ENCODE measurements at places on chromosomes 2 and 18. TPM values are rescaled to one million over a fixed set of nuclear protein-coding genes. Genes with fewer than 3 reads are reported as not detected.

DNA sequence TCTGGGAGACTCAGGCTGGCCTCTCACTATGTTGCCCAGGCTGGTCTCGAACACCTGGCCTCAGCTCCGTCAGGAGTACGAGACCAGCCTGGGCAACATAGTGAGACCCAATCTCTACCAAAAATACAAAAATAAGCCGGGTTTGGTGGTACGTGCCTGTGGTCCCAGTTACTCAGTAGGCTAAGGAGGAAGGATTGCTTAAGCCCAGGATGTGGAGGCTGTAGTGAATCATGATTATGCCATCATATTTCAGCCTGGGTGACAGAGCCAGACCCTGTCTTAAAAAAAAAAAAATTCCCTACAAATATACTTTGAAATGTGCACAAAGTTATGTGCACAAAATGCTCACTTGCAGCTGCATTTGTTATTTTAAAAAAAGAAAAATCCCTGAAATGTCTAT is 26.3 kb upstream of the AGAP1 start:
- no peak for DNase-seq

DNA sequence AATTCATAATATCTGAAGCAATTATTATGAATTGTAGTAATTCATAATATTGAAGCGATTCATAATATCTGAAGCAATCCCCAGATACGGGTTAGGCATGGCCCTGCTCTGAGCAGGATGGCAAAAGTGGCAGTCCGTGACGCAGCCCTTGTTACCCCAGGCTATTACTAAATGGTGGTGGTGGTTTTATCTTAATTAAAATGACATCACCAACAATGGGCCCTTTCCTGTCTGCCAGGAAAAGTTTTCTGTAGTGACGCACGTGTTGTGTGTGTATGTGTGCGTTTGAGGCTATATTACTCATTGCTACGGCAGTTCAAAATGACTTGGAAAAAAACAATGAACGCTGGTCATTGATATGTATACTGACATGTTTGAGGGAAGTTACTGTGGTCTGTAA is 10.6 kb upstream of the MOCOS start:
- DNase-seq = no peak

GRCh38 chr2:71849607-71850305 is 297.9 kb downstream of the CYP26B1 start:
- DNase-seq = no peak

- no peak for DNase-seq
Observed at GRCh38 chr2:62412347-62412742, 93.7 kb downstream of the TMEM17 start.

DNA sequence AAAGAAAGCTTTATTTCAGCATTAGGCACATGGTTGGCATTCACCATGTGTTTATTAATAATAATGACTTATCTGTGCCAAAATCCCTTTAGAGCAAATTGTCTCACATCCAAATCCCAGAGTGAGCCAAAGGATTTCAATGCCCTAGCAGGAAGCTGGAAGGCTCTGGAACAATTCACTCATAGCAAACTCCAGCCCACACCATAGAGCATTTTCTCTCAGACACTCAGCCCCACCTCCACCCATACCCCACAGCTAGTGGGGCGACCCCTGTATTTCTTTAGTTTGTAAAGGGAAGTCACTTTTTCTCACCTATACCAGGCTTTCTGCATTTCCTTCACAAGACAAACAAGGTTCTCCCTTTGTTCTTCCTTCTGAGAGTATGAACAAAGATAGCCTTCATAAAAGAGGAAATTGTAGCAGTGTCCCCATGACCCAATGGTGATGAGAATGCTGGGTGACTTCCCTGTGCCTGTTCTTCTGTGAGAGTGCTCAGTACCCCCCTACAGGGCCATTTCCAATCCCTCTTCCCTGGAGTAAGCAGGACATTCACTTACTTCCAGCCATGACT is 100.1 kb upstream of the APCDD1 start:
- DNase-seq = no peak

DNA sequence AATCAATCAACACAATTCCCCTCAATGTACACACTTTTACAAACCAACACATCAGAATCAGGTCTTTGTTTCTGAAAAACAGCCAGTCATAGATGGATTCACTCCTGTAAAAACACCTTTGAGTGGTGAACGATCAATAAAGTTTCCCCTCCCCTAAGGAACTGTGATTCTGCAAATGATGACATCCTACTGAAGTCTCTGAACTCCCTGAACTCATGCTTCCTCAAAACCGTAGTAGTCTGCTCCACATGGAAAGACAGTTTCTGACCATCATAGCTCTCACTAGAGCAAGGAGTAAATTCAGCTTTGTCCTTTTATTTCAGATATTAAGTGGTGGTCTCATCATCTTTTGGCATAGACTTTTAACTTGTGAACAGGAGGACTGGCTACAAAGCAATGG is 43.5 kb upstream of the ACTR3 start:
- DNase-seq = no peak

GRCh38 chr18:63067939-63068338 is 251.6 kb downstream of the BCL2 start:
- no peak for DNase-seq

GRCh38 chr2:11754700-11755015 is 8.2 kb downstream of the LPIN1 start:
- DNase-seq = no peak

- DNase-seq = peak; percentile 61
Observed at GRCh38 chr2:70089220-70089982, 2.1 kb downstream of the PCBP1 start.

GRCh38 chr2:202426751-202427150 is 50.6 kb downstream of the BMPR2 start:
- no peak for DNase-seq

DNA sequence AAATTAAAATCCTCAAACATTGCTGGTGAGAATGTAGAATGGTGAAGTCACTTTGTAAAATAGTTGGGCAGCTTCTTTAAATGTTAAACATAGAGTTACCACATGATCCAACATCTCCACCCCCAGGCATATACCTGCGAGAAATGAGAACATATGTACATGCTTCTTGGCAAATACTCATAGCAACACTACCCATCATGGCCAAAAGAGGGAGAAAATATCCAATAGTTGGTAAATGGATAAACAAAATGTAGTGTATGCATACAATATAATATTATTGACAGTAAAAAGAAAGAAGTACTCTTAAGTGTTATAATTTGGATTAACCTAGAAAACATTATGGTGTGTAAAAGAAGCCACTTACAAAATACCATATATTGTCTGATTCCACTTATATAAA is 185.9 kb downstream of the CDH7 start:
- no peak for DNase-seq

DNA sequence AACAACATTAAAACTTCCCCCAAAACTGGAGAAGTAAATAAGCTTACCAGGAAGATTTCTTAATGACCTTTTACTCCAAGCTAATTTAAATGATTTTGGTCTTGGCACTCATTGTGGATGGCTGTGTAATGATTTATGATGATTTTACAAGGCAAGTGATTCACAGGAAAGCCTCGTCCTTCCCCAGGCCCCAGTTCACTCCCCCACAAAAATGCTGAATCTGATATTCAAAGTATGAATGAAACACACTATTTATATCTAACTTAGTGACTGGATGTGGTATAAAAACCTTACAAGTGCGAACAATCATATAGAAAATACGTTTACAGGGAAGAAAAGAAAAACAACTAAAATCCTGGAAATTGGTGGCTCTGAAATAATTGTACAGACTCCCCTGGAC is 49.8 kb downstream of the ZNF516 start:
- no peak for DNase-seq

GRCh38 chr2:197138506-197138905 is 172.1 kb downstream of the ANKRD44 start:
- no peak for DNase-seq

DNA sequence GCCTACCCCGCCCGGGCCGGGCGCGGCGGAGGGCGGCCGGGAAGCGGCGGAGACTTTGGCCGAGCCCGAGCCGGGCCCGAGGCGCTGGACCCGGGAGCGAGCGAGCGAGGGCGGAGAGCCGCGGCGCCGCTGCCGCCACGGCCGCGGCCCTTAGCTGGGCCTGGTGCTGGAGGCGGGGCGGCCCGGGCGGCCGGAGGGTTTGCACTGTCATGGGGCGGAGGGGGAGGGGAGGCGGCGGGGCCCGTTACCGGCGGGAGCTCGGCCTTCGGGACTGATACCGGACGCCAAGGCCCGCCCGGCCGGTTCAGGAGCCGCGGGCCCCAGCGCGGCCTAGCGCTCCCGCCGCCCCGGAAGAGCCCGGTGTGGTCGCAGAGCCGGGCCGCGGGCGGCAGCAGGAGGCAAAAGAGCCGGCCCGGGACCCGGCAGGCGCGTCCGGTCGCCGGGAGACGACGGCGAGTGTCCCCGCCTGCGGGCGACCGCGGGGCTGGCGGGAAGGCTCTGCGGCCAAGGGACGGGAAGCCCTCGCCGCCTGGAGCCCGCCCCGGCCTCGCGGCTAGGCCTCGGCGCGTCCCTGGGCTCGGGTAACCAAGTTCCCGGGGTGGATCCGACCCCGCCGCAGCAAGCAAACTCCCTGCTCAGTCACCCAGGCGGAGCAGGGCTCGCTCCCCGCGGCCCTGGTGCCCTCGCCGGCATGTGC is 697 bp downstream of the KCMF1 start:
- DNase-seq = no peak

- no peak for DNase-seq
Observed at GRCh38 chr2:231781798-231782726, 980 bp upstream of the PDE6D start.

DNA sequence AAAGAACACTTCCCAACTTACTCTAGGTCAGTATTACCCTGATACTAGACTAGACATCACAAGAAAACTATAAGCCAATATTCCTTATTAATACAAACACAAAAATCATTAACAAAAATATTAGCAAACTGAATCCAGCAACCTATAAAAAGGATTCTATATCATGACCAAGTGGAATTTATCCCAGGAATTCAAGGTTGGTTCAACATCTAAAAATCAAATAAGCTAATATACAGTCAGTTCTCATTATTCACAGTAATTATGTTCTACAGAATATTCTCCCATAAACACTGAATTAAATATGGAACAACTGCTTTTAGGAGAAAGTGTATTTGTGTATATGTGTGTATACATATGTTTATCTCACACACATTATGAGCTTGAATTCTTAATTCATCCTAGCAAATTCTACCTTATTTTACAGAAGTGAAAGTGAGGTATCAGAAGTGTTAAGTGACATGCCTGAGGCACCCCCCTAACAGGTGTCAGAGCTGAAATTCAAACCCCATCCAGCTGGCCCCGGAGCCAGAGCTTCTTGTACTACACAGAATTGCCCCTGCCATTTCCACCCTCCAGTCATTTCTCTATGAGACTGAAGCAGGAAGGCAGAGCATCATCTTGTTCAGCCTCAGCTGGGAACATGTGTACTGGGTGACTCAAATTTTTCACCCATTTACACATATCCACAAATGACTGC is 77.8 kb downstream of the MALT1 start:
- no peak for DNase-seq

DNA sequence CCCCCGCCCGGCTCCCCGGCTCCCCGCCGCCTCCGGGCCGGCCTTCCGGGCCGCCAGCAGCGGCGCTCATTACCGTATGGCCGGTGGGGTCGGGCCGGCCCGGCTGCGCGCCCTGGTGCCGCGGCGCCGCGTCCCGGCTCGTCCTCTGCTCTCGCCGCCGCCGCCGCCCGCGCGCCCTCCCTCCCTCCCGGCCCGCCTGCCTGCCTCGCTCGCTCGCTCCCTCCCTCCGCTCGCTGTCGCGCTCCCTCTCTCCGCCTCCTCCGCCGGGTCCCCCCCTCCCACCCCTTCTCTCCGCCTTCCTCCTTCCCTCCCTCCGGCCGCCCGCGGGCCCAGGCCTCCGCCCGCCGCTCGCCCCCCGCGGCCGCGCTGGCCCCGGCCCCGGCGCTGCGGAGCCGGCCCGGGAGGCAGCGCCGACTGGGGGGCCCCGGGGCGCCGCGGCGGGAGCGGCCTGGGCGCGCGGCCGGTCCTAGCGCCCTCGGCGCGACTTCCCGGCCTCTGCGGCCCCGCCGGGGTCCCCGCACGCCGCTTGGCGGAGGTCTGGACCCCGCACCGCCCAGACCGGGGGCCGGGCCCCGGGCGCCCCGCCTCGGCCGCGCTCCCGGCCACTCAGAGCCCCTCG is at the start of gene DNMT3A:
DNMT3A (minus strand) TSS at position 173 of the 619 bp plus-strand sequence. CDS start 27,941 bp downstream, outside the sequence.
- no peak for DNase-seq

- DNase-seq = no peak
Observed at GRCh38 chr2:40511661-40512213, 59.8 kb upstream of the SLC8A1 start.

DNA sequence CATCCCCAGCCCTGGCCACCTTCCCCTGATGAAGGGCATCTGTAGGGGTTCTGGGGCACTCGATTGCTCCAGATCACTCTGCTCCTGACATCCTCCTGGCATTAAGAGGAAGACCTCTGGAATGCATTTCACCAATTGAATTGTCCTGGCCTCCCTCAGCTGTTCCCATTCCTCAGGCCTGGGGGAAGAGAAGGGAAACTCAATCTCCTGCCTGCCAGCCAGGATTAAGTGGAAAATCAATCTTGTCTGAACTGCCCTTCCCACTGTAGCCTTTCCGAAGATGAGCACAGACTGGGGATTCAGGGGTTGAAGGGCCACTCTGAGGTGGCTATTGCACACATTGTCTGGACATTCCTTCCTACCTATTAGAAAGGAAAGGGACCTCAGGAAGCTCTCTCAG is 99.8 kb downstream of the ALK start:
- DNase-seq = no peak

The MTIF2 gene
- total RNA-seq = 20.6 TPM

The ZNF804A gene
- not detected for total RNA-seq

The LCLAT1 gene
- 19.5 TPM for total RNA-seq

The ZNF521 gene
- 29.7 TPM for total RNA-seq

The NOSTRIN gene
- not detected for total RNA-seq

The LTBP1 gene
- 398 TPM for total RNA-seq

The SLC38A11 gene
- total RNA-seq = 0.18 TPM

The SLC5A7 gene
- not detected for total RNA-seq

The PDCL3 gene
- total RNA-seq = 33.7 TPM

The CERKL gene
- total RNA-seq = not detected
